Motor neuron (in vitro differentiated cells): ENCODE measurements at places on chromosomes 6 and 20. TPM values are rescaled to one million over a fixed set of nuclear protein-coding genes. Genes with fewer than 3 reads are reported as not detected.

Gene SMLR1
- 2.1 TPM in 2 replicates for total RNA-seq

Gene UBE2C
- total RNA-seq, result 229 and 230 TPM in 2 replicates

Gene TSPO2
- 0.23 and 0.26 TPM in 2 replicates for total RNA-seq

Gene SASH1
- 9.0 and 10.6 TPM in 2 replicates for total RNA-seq

Gene SLC32A1
- 0.14 and 0.41 TPM in 2 replicates for total RNA-seq

Gene MUC21
- total RNA-seq, result 0.23 and 0.35 TPM in 2 replicates

Gene C6orf58
- 0.18 and 1.0 TPM in 2 replicates for total RNA-seq

Gene TNFRSF6B
- 1.6 TPM in 1 of 2 replicates, not detected in the other for total RNA-seq

Gene GRIK2
- total RNA-seq, result 10.9 and 17.1 TPM in 2 replicates

Gene ESR1
- total RNA-seq, result 1.4 and 1.7 TPM in 2 replicates

Gene PPIL6
- 6.7 and 7.6 TPM in 2 replicates for total RNA-seq

Gene SRMS
- not detected in 2 replicates for total RNA-seq

Gene CCN6
- 0.43 and 0.56 TPM in 2 replicates for total RNA-seq

Gene RAET1L
- total RNA-seq, result not detected in 2 replicates

Gene C6orf118
- total RNA-seq, result not detected in 2 replicates

Gene HUS1B
- 0.65 and 0.81 TPM in 2 replicates for total RNA-seq

Gene GABRR1
- 0.11 TPM in 1 of 2 replicates, not detected in the other for total RNA-seq

Gene HLA-DOA
- total RNA-seq, result 0.40 and 3.0 TPM in 2 replicates

Gene TREM1
- 2.3 TPM in 1 of 2 replicates, not detected in the other for total RNA-seq

Gene ZKSCAN3
- 10.3 TPM in 2 replicates for total RNA-seq
